Stimulated activated CD4-positive, alpha-beta T cell treated with anti-CD3 and anti-CD28 coated beads, Interleukin-4, amount 100 ng/mL, for 4 hours (primary cell): ENCODE measurements at places on chromosomes 4 and X.

GRCh38 chrX:129462707-129463106, 60.6 kb downstream of the SMARCA1 start:
- no peak for DNase-seq

DNA sequence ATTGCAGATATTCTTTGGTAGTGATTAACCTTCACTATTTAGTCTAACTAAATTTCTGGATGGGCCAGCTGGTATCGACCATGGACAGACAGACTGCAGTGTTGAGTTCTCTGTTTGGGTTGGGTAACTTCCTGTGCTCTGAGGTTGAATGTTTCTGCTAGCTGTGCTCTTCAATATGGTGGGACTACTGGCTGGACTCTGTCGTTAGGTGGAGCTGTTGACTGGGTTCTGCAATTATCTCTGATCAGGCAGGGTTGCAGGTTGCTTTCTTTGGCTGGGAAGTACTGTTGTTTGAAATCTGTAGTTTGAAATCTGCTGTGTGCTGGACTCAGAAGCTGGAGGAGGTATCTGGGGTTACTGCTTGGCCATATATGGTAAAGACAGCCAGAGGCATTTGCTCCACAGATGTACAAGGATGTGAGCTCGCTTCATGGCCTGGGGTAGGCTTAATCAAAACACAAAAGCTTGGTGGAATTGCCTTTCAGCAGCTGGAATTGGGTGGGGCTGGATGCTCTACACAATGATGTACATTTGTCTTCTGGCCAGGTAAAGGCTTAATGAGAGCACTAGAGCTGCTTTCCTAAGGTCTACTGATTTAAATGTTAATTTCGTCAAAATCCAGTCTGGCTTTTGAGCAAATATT, 1472.0 kb downstream of the FAM133A start:
- no peak for DNase-seq

DNA sequence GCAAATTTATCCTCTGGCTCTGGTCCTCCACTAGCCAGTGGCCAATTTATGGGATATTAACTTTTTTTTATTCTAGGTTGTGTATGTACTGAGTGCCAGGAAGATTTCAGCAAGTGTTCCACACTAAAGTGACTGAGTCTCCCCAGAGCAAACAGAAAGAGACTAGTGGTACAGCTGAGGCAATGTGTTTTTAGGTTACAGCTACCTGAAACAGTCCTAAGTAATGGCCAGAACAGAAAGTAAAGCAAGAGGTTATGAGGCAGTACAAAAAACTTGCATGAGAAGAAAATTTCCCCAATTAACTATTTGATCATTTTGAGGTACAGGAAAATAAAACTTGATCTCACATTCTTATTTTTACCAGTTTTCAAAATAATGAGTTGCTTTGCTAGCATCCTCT, 31.2 kb downstream of the PRDM8 start:
- no peak for DNase-seq

GRCh38 chrX:66698273-66699204, 59.7 kb upstream of the EDA2R start:
- DNase-seq: no peak

GRCh38 chr4:166625018-166625637, 609.2 kb downstream of the SPOCK3 start:
- no peak for DNase-seq
